Activated naive CD4-positive, alpha-beta T cell treated with anti-CD3 and anti-CD28 coated beads, Interleukin-2, amount 50 U/mL, for 72 hours (primary cell): ENCODE measurements at places on chromosomes 13 and 19. TPM values are rescaled to one million over a fixed set of nuclear protein-coding genes. Genes with fewer than 3 reads are reported as not detected.

ZNF419 gene
- total RNA-seq, result 3.7 TPM

DAND5 gene
- total RNA-seq, result 0.31 TPM

PODNL1 gene
- not detected for total RNA-seq

INSR gene
- 3.6 TPM for total RNA-seq

TRAPPC2B gene
- total RNA-seq, result 3.8 TPM

TSHZ3 gene
- total RNA-seq, result 2.9 TPM

CD37 gene
- 194 TPM for total RNA-seq

LGI4 gene
- total RNA-seq, result 2.7 TPM

RAB20 gene
- total RNA-seq, result 18.5 TPM

NDFIP2 gene
- total RNA-seq, result 107 TPM

ZNF83 gene
- 49.9 TPM for total RNA-seq

DNA sequence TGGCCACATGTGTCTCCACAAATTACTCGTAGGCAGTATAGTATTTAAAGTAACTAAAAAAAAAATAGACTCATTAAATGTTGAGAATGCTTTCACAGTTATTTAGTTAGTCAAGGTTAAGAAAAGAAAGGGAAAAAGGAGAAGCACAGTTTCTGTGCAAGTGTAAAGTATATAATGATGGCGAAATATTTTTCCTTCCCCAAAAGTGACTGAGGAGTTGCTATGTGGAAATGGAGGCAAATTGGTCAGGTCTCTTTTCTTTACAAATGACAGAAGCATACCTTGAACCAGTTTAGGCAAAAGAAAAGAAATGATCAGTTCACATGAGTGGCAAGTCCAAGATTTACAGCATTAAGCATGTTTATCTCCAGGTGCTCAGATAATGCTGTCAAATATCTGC, 18.0 kb downstream of the CSNK1A1L start:
- no peak for DNase-seq

DNA sequence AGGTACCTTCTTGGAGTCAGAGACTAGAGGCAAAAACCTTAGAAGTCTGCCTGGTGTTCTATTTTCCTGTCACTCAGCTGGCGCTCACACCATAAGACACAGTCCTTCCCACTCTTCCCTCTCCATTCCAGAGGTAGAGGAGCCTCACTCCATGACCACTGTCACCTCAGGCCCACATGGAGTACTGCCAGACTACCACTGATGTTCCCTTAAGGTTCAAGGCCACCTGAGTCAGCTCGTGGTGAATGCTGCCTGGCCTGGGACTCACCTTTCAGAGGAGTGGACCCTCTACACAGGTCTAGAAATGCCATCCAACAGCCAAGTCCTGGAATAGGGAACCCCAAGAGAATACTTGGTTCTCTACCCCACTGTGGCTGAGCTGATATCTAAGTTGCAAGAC, 29.9 kb downstream of the RGCC start:
- no peak for DNase-seq

DNA sequence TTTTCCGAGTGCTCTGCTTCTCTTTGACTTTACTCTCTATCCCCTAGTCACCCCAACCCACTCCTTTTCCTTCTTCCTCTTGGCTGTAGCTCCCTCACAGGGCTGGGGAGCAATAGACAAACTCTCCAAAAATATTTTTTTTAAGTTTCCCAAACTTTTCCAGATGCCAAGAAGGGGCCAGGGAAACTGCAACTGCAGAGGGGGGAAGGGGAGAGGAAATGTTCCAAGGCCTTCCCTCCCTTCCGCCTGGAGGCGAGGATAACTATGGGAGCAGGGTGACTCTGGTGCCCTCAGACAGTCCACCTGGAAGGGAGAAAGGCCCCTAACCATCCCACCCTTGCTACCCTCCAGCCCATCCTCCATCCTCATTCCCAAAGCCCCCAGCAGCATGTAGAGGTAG, 49.4 kb downstream of the LYL1 start:
- DNase-seq, result no peak

DNA sequence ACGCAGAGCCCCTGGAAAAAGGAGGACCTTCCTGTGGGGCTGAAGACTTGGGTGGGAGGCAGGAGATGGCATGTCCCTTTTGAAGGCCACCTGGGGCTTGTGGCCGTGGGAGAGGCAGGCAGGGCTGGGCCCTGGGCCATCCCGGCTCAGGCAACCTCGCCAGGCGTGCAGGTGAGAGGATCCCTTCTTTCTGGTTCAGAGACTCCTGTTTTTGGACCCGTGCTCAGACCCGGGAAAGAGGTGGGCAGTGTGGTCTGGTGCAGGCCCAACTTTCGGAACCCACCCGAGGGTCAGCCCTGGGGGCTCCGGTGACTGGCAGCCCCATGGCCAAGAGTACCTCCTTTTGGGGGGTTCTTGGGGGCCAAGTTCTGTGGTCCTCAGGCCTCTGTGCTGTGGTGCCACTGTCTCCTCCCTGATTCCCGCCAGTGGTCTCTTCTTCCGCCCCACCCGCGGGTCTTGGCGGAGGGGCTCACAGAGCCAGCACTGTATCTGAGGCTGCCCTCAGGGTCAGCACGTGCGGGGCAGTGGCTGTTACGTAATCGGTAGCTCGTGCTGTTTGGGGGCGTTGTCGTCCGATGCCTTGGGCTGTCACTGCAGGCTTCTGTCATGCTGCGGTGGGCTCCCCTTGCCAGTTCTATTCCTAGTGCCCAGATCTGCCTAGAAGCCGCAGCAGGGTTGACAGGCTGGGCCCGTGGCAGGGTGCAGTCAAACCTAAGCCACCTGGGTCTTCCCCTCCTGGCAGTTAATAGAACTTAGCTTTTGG, 42.7 kb downstream of the KDM4B start:
- DNase-seq, result no peak

DNA sequence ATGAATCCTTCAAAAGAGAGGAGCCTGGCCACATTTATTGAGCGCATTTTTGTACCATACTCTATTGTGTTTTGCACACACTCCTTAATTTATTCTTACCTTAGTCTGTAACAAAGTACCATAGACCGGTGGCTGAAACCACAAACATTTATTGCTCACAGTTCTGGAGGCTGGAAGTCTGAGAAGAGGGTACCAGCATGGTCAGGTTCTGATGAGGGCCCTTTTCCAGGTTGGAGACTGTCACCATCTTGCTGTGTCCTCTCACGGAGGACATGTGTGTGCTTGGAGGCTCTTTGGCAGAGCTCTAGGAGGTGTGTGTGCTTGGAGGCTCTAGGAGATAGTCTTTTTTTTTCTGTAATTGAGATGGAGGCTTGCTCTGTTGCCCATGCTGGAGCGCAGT, 2.1 kb downstream of the ZNF331 start:
- no peak for DNase-seq

DNA sequence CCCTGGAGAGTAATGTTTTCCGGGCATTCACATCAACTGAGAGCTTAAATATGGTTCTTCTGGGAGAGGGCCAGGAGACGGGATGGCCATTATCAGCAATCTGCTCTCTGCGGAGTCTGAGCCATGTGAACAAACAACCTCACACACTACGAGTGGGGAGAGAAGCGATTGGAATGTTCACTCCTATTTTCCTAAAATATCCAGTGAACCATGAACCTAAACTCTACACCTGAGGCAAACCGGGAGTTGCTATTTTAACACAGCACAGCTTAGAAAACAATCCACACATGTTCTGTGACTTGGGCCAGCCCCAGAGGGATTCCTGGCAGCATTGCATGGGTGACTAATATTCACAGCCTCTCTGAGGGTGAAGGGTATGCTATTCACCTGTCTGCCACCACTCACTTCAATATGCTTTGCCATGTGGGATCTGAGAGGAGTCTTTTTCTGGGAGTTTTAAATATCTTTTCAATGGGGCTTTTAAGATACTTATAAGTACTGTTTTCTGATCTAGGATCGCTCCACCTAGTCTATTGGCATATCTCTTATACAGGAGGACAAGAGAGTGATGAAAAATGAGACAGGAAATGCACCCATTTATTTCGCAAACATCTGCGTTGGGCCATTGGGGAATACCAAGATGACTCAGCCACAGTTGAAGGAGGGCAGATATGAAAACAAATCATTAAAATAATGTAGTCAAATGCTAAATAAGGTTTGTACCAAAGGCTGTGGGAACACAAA, 72.6 kb upstream of the SERP2 start:
- no peak for DNase-seq

GRCh38 chr13:74052402-74052928, 81.7 kb downstream of the KLF12 start:
- no peak for DNase-seq

- no peak for DNase-seq
Observed at GRCh38 chr13:30668312-30668711, 50.6 kb downstream of the USPL1 start.

- DNase-seq, result no peak
Observed at GRCh38 chr13:47178090-47178950, 281.5 kb upstream of the HTR2A start.

- DNase-seq, result no peak
Observed at GRCh38 chr19:28245937-28246336, 967.0 kb downstream of the UQCRFS1 start.

- DNase-seq, result no peak
Observed at GRCh38 chr13:46684287-46685001, 112.5 kb downstream of the ESD start.

GRCh38 chr19:6272411-6272791, 7.4 kb downstream of the MLLT1 start:
- DNase-seq, result no peak

DNA sequence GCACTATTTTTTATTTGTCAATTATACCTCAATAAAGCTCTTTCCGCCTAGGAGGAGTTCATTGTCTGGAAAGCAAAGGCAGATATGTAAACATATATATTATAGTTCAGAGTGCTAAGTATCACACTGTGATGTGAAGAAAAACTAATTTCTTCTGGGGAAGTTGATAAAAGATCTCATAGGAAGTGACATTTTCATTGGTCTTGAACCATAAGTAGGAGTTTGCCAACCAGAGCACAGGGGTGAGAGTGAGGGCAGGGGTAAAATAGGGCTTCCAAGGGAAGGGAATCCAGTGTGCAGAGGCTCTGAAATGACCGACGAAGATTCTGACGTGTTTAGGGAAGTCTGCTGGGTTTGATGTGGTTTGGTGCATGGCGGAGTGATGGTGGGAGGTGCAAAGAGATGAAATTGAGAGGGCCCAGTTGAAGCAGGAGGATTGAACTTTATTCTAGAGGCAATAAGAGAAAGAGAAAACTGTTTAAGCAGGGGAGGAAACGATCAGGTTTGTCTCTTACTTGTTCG, 780 bp upstream of the GTF2F2 start:
- peak; percentile 73 for DNase-seq

DNA sequence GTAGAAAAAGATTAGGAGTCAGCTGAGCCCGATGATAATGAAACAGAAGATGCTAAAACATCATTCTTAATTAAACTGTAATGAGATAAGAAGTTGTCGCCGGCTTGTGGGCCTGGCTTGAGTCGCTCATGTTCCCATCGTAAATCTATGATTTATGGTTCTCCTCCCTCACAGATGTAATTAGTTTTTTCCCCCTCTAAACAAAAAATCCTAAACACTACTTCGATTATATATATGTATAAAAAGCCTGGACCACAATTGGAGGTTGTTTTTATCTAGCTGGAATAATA, 151.3 kb downstream of the PTPRS start:
- DNase-seq, result no peak

- DNase-seq, result no peak
Observed at GRCh38 chr13:46595885-46596275, 42.9 kb downstream of the LRCH1 start.

GRCh38 chr13:52109116-52109670, 19.7 kb downstream of the NEK5 start:
- DNase-seq, result no peak

GRCh38 chr13:99859178-99860177, 112.1 kb downstream of the ZIC5 start:
- peak; percentile 74 for DNase-seq

- no peak for DNase-seq
Observed at GRCh38 chr19:14393329-14393728, 12.1 kb downstream of the ADGRE5 start.

- no peak for DNase-seq
Observed at GRCh38 chr19:38744298-38744681, at the start of gene CAPN12. TSS of gene CAPN12 (minus strand) at chr19:38744474. CDS start at chr19:38744165, 309 bp downstream.

GRCh38 chr13:114000151-114001040, 26.5 kb upstream of the C13orf46 start:
- DNase-seq, result no peak
